ENCODE measurements at places on chromosomes 16 and 17. TPM values are rescaled to one million over a fixed set of nuclear protein-coding genes. Genes with fewer than 3 reads are reported as not detected.
A peak's percentile ranks its signal among the peaks of the same experiment; 100 is the strongest.

Gene EIF3C
- polyA plus RNA-seq: 205 TPM

- no peak for DNase-seq
- peaks cover 5% of the 10 kb centered on the region for H3K36me3 ChIP-seq
- no peak overlapping the region for H3K4me3 ChIP-seq
- H3K27me3 ChIP-seq: no peaks in the 10 kb centered on the region
- H3K27ac ChIP-seq: no peak overlapping the region
Observed at GRCh38 chr16:81583893-81584631, 139.5 kb downstream of the CMIP start.

Gene KRT15
- polyA plus RNA-seq: not detected

- H3K4me3 ChIP-seq: no peak overlapping the region
- no peaks in the 10 kb centered on the region for H3K27me3 ChIP-seq
- H3K27ac ChIP-seq: no peak overlapping the region
- no peak for DNase-seq
Observed at GRCh38 chr17:69704935-69705334, 290.4 kb downstream of the MAP2K6 start.

- no peaks in the 10 kb centered on the region for H3K4me1 ChIP-seq
- DNase-seq: no peak
- no peak overlapping the region for H3K4me3 ChIP-seq
- H3K36me3 ChIP-seq: no peaks in the 10 kb centered on the region
- H3K27me3 ChIP-seq: no peaks in the 10 kb centered on the region
- H3K27ac ChIP-seq: no peak overlapping the region
Observed at GRCh38 chr17:43631429-43631828, 30.3 kb downstream of the MEOX1 start.

GRCh38 chr17:30541802-30542201 lies 64.6 kb downstream of the GOSR1 start:
- no peaks in the 10 kb centered on the region for H3K36me3 ChIP-seq
- H3K4me1 ChIP-seq: no peaks in the 10 kb centered on the region
- no peak overlapping the region for H3K4me3 ChIP-seq
- no peak for DNase-seq

- H3K4me1 ChIP-seq: no peaks in the 10 kb centered on the region
- no peaks in the 10 kb centered on the region for H3K36me3 ChIP-seq
- H3K27ac ChIP-seq: no peak overlapping the region
- no peak overlapping the region for H3K4me3 ChIP-seq
Observed at GRCh38 chr17:33927732-33928133, 327.4 kb upstream of the CCL2 start.

Gene ZSCAN10
- not detected for polyA plus RNA-seq

- no peaks in the 10 kb centered on the region for H3K4me1 ChIP-seq
- no peaks in the 10 kb centered on the region for H3K27me3 ChIP-seq
- H3K4me3 ChIP-seq: no peak overlapping the region
- no peak overlapping the region for H3K27ac ChIP-seq
- no peaks in the 10 kb centered on the region for H3K36me3 ChIP-seq
Observed at GRCh38 chr17:16878606-16879005, 93.3 kb downstream of the TNFRSF13B start.

GRCh38 chr16:27273670-27274423 lies 5.3 kb upstream of the NSMCE1 start:
- no peak for DNase-seq
- no peaks in the 10 kb centered on the region for H3K27me3 ChIP-seq
- H3K27ac ChIP-seq: no peak overlapping the region
- H3K4me1 ChIP-seq: peaks cover 4% of the 10 kb centered on the region
- peak overlapping the region; percentile 26 for H3K4me3 ChIP-seq

DNA sequence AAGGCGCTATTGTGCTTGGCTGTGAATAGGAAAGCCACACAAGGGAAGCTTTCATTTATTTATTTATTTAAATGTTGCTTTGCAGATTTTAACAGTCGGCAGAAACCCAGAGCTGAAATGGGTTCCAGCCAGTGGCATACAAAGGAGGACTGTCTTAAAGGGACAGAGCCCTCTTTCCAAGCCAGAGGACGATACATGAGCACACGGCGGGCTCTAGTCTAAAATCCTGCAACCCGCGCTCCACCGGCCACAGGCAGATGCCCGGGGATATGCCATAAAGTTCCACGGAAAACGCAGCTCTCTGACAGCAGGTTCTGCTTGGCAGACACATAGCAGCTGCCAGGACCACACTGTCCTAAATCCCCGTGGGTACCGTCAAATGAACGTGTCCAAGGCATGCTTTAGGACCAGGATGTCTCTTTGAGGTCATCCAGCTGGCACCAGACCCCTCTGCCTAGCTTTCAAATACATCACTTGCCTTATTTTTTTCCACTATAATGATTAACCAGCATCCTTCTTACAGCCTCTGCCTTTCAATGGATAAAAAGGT lies 64.6 kb downstream of the CYTH1 start:
- H3K4me3 ChIP-seq: peak overlapping the region; percentile 51
- peaks cover 91% of the 10 kb centered on the region for H3K4me1 ChIP-seq
- peaks cover 6% of the 10 kb centered on the region for H3K36me3 ChIP-seq
- peak overlapping the region; percentile 69 for H3K27ac ChIP-seq

Gene PABPN1L
- polyA plus RNA-seq: not detected

Gene RNF43
- not detected for polyA plus RNA-seq

GRCh38 chr16:23187341-23187740 lies 4.8 kb downstream of the SCNN1G start:
- no peak overlapping the region for H3K4me3 ChIP-seq
- H3K36me3 ChIP-seq: no peaks in the 10 kb centered on the region
- H3K27ac ChIP-seq: no peak overlapping the region

Gene SLC12A4
- 6.4 TPM for polyA plus RNA-seq

GRCh38 chr16:68350813-68351350 lies 40.1 kb downstream of the PRMT7 start:
- peaks cover 10% of the 10 kb centered on the region for H3K4me1 ChIP-seq
- H3K27ac ChIP-seq: no peak overlapping the region
- H3K36me3 ChIP-seq: peaks cover 79% of the 10 kb centered on the region
- no peak for DNase-seq
- H3K4me3 ChIP-seq: no peak overlapping the region
- no peaks in the 10 kb centered on the region for H3K27me3 ChIP-seq

GRCh38 chr16:53636978-53637377 lies 66.7 kb downstream of the RPGRIP1L start:
- H3K27ac ChIP-seq: no peak overlapping the region
- H3K27me3 ChIP-seq: no peaks in the 10 kb centered on the region
- DNase-seq: no peak
- H3K4me1 ChIP-seq: no peaks in the 10 kb centered on the region
- no peak overlapping the region for H3K4me3 ChIP-seq
- no peaks in the 10 kb centered on the region for H3K36me3 ChIP-seq

DNA sequence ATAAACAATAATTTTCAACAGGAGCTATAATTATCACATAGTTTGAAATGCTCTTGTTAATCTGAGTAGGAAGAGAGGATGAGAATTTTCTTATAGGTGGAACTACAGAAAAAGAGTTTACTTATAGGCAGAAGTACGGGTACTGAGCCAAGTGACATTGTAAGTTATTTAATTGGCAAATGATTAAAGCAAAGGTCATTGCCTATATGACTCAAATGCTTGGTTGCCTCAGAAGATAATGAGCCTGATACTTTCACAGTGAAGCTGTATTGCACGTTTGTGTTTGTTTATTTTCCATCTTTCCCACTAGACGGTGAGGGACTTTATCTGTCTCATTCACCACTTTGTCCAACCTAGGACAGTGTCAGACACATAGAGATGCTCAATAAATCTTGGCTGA lies 749.3 kb downstream of the MAF start:
- no peaks in the 10 kb centered on the region for H3K27me3 ChIP-seq
- no peak for DNase-seq
- no peaks in the 10 kb centered on the region for H3K4me1 ChIP-seq
- H3K27ac ChIP-seq: no peak overlapping the region

Gene RBBP6
- polyA plus RNA-seq: 23.3 TPM
